ENCODE measurements at places on chromosomes 7 and 10.

GRCh38 chr10:113177936-113178335 is 227.9 kb downstream of the TCF7L2 start:
- no peak for DNase-seq

GRCh38 chr7:139871331-139871730 is 42.3 kb downstream of the TBXAS1 start:
- no peak for DNase-seq

GRCh38 chr7:95753440-95753839 is 18.9 kb upstream of the DYNC1I1 start:
- no peak for DNase-seq

- DNase-seq = no peak
These were observed 73.0 kb downstream of the ZRANB1 start for GRCh38 chr10:125014836-125015355.

DNA sequence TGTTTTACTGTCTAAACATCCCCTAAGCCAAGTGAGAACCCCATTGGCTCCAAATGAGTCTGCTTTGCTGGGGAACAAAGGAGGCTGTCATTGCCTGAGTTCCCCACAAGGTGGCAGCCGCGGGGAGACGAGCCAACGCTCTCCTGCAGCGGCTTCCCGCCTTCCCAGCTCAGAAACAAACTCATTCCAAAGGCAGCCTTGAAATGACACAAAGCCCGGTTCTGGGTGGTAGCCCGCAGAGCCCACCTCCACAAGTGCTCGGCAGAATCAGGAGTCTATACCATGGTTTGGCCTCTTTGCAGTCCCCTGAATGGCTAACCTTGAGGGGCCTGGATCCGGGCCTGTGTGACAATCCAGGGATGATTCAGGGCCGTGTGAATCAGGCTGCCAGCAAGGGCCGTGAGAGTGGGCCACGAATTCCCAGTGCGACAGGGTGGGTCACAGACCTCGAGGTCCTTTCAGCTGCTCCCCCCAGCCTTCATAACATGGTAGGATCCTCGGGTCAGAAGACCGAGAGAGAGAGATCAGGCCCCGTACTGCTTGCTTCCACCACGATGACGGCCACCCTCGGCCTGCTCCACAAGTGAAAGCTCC is 79.7 kb downstream of the DLG5 start:
- DNase-seq = peak; percentile 52

DNA sequence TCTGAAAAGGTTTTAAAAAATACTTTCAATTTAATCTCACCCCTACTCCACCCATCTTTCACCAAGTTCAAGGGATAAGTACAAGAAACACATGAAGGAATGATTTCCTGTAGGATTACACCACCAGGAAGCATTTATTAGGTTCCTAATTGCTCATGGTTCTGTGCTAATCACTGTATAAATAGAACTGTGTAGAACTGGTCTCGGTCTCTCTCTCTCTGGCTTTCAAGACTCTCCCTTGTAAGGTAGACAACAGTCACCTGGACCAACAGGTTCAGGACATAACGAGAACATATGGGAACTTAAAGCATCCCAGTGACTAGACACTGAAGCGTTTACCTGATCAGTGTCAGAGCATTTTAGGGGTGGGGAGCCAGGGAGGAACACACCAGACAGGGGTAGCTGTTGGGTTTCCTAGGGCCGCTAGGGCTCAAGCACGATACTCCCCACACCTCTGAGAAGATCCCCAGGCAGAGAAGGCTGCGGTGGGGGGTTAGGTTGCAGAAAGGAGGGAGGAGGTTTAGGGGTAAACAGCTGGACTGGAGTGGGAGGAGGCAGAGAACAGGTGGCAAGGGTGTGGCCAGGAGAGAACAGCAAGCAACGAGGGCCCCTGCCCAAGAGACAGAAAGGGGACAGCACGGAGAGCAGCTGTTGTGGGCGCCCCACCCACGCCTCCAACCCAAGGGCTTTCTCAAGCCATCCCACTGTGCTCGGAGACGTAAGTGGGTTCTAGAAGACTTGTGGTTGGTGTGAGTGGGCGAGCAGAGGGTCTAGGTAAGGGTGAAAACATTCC is 52.5 kb upstream of the USP6NL start:
- DNase-seq = peak; percentile 51

DNA sequence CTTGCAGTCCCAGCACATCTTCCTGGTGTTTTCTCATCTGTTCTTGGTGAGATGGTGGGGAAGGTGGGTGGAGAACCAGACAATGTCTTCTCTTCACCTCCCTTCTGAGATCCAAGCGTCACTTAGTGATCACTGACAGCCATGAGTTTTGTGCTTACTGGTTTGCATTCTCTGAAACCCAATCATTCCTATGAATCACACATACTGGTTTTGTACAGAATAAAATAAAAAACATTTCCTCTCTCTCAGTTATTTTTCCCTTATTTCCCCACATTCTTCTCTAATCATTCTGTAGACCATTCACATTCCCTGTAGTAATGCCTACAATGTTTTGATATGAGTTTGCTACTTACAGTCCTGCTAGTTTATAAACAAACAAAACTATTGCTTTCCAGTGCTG is 143.8 kb upstream of the SLC13A1 start:
- DNase-seq = no peak

GRCh38 chr7:129773328-129773731 is 161.8 kb downstream of the NRF1 start:
- no peak for DNase-seq

DNA sequence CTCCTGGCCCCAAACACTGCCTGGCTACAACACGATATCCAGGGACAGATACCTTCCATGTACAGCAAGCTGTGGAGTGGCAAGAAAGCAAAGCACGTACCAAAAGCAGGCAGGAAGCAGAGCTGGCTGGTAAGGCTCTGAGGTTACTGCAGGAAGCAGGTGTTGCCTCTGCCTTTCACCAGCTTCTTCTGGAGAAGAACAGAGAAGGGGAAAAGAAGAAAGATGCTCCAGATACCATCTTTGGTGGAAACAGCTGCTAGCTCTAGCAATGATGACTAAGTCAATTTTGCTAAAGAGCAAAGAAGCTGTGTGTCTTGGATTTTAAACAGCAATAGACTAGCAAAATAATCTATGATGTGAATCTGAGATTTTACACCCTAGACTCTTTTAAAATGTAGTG is 34.9 kb upstream of the PRSS1 start:
- DNase-seq = peak; percentile 68

DNA sequence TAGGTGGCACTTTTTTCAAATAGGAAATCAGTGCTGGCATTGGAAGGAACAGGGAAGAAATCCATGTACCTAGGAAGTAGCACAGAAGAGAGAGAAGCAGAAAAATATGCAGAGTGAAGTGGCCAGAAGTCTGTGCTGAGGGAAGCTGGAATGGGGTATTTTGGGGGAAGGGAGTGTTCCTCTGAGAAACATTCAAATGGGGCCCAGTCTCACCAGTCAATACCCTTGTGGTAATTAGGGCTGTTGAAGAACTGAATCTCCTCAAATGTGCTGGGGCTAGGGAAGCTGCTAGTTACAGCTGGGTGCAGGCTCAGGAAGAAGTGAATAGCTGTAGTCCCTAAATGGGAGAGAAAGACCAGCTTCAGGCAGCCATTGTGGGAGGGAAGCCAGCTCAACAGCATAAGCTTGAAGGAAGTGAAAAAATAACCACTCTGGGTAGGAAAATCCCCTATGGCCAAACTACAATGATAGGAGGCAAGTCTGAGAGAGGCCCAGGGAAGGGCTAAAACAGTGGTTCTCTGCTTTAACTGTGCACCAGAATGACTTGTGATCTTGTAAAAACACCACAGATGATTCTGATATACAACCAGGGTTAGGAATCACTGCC is 7.6 kb downstream of the NDST2 start:
- no peak for DNase-seq

DNA sequence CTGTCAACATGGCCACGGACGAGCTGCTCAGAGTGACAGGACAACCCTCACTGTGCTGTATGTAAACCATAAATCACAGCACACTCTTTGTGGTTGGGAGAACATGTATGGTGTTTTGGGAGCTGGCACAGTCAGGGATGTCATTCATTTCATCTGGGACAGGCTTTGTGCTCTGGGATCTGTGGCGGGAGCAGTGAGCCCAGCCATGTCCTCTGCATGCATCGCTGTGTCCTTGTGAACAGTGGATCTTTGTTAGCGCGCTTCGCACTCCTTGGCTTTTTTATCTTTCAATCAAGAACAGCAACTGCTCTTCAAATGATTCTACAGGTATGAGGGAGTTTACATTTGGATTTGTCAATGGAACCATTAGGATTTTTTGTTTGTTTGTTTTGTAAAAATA is 7.1 kb downstream of the CCM2 start:
- no peak for DNase-seq

DNA sequence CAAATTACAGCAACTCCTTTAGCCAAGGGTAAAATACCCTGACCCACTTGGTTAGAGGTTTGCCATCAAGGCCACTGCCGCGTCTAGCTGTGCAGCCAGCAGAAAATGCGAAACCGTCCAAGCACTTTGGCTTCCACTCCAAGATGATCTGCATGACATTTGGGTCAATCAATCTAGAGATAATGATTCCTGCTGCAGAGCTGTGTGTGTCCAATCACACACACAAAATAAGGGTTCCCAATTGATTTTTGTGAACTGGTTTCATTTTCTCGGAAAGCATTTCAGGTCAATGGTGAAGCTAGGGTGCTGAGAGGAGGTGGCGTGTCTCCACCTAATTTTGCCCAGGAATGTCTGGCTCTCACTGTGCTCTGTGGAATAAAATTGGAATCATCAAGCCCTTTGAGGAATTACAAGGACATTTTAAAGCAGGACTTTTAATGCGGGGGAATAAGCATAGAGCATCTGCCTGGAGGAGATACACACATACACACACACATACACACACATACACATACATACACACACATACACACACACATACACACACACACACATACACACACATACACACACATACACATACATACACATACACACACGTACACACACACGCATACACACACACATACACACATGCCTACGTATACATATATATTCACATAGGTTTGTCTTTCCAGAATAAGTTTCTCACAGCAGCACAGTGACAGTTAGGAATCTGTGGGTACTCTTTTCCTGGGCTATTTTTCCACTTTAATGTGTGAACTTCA is 59.5 kb downstream of the ACADSB start:
- DNase-seq = no peak

DNA sequence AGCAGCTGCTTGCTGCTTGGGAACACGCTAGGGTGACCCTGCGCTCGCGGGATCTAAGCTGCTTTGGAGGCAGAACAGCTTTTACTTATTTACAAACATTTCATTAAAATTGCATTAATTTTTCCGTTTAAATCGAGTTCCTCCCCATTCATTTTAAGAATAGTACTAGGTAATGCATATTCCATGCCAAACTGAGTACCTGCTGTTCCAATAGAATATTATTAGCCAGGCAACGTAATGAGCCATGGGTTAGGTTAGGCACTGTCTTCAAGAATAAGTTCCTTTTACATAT is 860 bp downstream of the EXOC6 start:
- no peak for DNase-seq

- DNase-seq = no peak
These were observed 119.9 kb downstream of the LARP4B start for GRCh38 chr10:811379-812175.

GRCh38 chr10:102120991-102121738 is 997 bp upstream of the LDB1 start:
- DNase-seq = no peak

- DNase-seq = no peak
These were observed 53.0 kb downstream of the COL13A1 start for GRCh38 chr10:69854511-69855345.

- DNase-seq = peak; percentile 14
These were observed 98.8 kb downstream of the SDK1 start for GRCh38 chr7:3399858-3400257.

DNA sequence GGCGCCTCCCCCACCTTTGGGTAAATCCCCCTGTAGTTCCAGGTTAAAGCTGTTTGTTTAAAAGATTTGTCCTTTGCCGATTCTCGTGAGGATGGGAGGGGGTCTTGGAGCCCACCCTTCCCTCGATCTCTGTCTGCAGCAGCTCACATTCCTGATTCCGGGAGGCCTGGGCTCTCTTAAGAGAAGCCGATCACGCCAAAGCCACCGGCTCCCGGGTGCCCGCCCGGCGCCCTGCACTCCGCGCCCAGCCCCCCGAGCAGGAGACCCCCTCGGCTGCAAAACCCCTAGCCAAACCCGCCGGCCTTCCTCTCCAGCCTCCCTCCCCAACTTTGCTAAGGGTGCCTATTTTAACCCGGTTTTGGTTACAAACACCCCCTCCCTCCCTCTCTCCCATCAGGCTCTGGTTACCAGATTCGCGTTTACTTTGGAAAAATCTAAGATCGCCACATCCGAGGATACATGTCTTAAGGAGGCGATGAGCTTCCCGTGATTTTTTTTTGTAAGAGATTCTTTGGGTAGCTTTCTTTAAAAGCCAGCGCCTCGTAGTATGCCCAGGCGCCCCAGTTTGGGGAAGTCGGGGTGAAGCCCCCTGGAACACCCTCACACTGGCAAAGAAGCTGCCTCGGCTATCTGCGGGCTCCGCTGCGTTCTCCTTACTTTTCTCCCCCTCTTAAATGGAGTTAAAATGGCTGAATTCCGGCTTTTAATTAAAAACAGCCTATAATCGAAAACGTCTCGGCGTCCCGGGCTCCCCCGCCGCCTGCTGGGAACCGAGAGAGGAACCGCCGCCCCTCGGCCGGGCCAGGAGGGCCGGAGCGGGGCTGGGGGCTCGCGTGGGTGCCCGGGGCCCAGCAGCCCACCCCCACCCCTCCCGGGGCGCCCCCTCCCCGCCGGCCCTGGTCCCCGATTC is 983 bp downstream of the TNRC18 start:
- DNase-seq = no peak

- DNase-seq = no peak
These were observed 84.0 kb downstream of the NSUN6 start for GRCh38 chr10:18567343-18567856.

All from CD4-positive, alpha-beta T cell treated with Interleukin-4 for 1 hour (primary cell).